EH (cell line): ENCODE measurements at places on chromosomes 12 and 14.

GRCh38 chr14:103138301-103139131 is 15.3 kb downstream of the TNFAIP2 start:
- no peak for DNase-seq

DNA sequence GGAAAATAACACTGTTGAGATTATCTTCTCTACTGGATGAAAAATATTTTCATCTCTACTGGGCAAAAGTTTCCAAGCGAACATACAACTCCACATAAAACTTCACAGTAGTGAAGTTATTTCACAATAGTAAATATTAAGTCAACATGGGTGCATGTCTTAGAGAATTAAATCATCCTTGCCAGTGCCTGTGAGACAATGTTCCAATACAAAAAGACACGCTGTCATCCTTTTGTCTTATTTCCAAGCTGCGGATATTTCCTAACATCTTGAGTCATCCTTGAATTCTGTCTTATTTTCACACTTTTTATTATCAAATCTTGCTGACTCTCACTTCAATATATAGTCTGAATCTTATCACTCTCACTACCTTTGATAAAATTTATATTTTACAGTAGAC is 142.9 kb upstream of the KITLG start:
- peak; percentile 21 for DNase-seq

DNA sequence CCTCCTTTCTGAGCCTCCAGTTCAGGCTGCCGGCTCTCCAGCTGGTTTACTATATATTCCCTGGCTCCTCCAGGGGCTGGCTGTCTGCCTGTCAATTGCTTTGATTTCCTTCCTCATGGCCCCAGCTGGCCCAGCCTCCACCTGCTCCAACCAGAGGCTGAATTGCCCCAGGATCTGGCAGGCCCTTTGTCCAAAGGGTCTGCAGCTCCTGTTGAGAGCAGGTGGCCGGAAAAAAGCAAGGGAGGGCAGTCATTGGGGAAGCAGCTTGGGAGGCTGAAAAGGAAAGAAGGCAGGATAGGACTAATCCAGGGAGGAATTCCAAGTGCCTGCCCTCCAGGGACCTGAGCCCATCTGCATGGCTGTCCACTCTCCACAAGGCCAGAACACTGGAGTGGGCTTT is 25.3 kb downstream of the PAH start:
- no peak for DNase-seq

DNA sequence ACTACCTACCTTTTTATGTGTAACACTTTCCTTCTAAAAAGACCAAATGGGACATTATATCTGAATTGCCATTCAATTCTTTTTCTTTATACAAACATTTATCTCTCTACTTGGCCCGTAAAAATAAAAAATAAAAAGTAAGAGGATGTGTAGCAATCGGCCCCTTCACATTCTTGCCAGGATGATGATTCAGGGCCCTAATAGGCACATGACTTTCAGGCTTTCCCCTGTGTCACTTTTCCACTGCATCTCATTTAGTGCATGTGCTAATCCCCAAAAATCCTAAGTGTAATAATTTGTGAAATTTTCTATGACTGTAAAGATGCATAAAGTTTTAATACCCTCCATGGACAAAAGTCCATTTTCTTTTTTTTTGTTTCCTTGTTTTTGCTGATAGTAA is 23.0 kb upstream of the ATP2B1 start:
- DNase-seq = peak; percentile 81

DNA sequence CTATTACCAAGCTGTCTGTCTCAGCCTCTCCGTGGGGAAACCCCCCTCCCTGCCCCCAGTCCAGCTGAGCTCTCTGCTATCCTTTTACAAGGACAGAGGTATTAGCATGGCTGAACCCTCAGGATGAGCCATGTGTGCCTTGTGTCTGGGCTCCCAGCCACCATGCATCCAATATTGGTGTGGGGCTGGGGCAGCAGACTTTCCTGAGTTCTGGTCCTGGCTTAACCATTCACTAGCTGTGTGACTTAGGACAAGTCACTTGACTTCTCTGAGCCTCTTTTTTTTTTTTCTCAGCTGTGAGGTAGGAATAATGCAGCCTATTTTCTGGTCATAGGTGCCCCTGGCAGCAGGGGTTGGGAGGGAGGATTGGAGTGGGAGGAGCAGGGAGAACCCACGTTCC is 17.1 kb upstream of the CYP46A1 start:
- DNase-seq = no peak

- peak; percentile 51 for DNase-seq
Observed at GRCh38 chr12:49824895-49825294, 3.3 kb downstream of the NCKAP5L start.

- no peak for DNase-seq
Observed at GRCh38 chr12:94799136-94799535, 148.8 kb upstream of the TMCC3 start.

- DNase-seq = no peak
Observed at GRCh38 chr12:57545809-57546437, 1.1 kb downstream of the DCTN2 start.

DNA sequence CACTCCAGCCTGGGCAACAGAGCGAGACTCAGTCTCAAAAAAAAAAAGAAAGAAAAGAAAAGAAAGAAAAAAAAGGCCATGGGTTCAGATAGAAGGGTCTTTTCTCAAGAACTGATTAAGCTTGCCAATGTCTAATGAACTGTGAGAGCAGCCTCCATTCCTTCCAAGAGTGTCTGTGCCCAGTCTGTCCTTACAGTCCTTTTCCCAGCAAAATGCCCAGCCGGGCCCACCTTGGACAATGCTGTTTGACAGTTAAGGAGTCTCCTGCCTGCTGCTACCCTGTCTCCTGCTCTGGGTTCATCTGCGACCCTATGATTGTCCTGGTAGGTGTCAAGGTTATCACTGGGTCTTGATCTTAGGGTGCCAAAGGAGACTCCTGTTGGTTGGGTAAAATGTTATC is 21.4 kb downstream of the SYNE3 start:
- no peak for DNase-seq

DNA sequence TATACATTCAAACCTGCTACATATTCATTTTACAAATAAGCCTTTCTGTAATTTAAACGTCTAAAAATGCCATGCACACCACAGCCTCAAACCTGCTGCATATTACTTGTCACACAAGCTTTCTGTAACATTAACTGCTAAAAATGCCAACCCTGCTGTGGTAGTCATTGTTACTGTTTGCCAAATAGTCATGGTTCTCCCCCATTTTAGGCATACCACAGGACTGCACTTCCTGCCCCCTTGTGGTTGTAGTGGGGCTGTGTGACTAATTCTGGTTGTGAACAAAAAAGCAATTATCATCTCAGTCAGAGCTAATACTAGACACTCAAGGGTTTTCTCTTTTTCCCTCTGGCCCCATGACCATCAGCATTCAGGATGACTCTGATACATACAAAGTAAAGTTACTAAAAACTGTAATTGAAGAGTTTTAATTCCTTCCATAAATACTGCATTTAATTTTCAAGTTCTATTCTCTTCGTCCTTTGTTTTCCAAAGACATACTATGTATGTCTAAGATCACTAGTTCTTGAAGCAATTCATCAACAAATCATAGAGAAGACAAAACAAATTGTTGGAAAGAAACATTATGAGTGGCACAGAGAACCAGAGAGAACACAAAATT is 5.7 kb upstream of the SLC35F4 start:
- DNase-seq = peak; percentile 54

- DNase-seq = no peak
Observed at GRCh38 chr12:113735131-113735530, 231.0 kb downstream of the RBM19 start.

DNA sequence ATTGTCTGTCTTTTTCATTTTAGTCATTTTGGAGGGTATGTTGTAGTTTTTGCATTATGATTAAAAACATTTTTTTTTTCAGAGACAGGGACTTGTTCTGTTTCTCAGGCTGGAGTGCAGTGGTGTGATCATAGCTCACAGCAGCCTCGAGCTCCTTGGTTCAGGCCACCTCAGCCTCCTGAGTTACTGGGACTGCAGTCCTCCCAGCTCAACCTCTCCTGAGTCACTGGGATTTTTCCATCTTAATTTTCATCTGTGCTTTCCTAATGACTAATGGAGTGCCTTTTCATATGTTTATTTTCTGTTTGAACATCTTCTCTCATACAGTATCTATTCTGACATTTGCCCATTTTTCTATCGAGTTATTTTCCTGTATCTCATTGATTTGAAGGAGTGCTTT is 52.6 kb downstream of the DYRK2 start:
- peak; percentile 85 for DNase-seq

- no peak for DNase-seq
Observed at GRCh38 chr12:98144953-98145352, 370.4 kb upstream of the TMPO start.

DNA sequence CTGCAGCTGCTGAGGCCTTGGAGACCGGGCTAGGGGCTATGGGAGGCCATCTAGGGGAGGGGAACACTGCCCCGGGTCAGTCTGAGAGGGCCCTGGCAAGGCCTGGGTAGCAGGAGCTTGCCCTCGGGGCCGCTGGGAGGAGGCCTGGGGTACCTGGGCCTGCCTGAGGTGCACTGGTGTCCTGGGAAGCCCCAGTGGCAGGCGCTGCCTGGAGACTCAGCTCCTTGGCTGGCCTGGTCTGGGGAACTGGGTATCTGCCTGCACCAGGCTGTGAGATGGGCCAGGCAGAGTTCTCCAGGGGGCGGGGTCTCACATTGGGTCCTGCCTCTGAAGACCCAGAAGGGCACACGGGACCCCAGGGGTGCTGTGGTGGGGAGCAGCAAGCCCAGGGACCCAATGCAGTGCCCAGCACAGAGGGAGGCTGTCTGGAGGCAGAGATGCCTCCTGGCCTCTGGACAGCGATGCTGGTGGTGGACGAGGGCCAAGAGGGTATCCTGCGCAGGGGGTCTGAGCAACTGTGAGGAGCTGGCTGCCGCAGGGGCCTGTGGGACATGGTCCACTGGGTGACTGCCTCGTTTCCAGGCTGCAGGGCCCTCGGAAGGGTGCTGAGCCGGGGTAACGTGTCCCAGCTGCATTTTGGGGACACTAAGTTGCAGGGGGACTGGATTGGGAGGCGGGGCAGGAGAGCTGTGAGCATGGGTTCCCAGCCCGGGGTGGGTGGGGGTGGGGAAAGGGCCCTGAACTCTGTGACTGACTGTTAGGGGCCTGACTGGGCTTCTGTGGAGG is 7.4 kb upstream of the MTA1 start:
- no peak for DNase-seq

GRCh38 chr12:97524812-97525211 is 62.2 kb downstream of the RMST start:
- no peak for DNase-seq

GRCh38 chr12:22408610-22409376 is 74.3 kb upstream of the ST8SIA1 start:
- DNase-seq = no peak

- DNase-seq = peak; percentile 32
Observed at GRCh38 chr12:90234472-90234871, 525.8 kb upstream of the ATP2B1 start.

- DNase-seq = no peak
Observed at GRCh38 chr14:33377596-33378390, 439.1 kb downstream of the NPAS3 start.

- DNase-seq = peak; percentile 55
Observed at GRCh38 chr12:72273851-72274351, 1.7 kb downstream of the TRHDE start.

GRCh38 chr12:106245767-106246166 is 2.1 kb downstream of the CKAP4 start:
- peak; percentile 82 for DNase-seq

- peak; percentile 21 for DNase-seq
Observed at GRCh38 chr12:100656856-100657255, 83.4 kb downstream of the GAS2L3 start.

DNA sequence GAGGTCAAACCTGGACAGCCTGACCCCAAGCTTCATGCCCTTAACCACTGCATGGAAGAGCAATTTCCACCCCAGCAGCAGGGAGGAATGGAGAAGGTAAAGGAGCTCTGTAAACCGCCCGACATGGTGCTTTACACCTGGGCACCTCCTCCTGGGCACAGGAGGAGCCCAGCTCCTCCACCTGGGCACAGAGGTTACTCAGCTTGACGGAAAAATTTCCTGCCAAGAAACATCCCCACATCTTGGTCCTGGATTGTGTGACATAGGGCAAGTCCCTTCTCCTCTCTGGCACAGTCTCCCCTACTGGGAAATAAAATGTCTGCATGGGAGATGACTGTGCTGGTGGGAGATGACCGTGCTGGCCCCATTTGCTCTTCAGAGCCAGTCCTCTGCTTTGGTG is 40.8 kb downstream of the TTC7B start:
- DNase-seq = no peak

DNA sequence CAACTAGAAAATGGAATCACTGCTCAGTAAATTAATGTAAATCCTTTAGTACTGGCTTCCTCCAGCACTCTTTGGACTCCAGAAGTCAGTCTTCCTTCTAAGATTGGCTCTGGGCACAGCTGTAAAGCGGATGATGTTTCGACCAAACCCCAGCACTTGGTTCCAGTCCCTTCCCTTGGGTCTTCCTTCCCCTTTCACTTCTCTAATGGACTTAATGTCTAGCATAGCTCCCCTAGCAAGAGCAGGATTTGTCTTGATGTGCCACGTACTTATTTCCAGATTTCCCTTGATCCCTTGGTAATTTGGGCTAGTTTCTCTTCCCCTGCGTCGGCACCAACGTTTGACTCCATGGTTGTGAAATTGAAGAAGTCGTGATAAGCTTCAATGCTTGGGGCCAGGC is 28.3 kb downstream of the C12orf75 start:
- no peak for DNase-seq

GRCh38 chr12:92030618-92031017 is 115.0 kb downstream of the BTG1 start:
- DNase-seq = peak; percentile 35

DNA sequence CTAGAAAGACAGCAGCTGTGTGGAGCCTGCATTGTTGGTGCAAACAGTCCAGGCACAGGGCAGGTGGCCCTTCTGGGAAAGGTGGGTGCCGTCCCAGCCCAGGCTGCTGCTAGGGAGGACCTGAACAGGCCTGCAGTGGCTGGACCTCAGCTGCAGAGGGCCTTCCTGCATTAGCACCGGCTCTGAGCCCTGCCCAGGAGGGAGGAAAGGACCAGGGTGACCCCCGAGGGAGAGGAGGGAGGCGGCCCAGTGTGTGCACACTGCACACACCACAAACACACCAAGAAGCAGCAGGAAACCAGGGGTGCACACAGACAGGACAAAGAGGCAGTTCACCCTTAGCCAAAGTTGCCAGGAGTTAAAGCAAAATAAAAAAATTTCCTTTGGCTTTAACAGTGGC is 8.0 kb upstream of the PGAM5 start:
- DNase-seq = no peak

- DNase-seq = no peak
Observed at GRCh38 chr14:93536945-93537344, 106.2 kb downstream of the UNC79 start.

- DNase-seq = no peak
Observed at GRCh38 chr12:93201990-93202389, 175.7 kb upstream of the NUDT4 start.
